ENCODE measurements at places on chromosomes 16 and 17.

- DNase-seq, result no peak
Observed at GRCh38 chr16:69031877-69032301, 73.6 kb upstream of the HAS3 start.

DNA sequence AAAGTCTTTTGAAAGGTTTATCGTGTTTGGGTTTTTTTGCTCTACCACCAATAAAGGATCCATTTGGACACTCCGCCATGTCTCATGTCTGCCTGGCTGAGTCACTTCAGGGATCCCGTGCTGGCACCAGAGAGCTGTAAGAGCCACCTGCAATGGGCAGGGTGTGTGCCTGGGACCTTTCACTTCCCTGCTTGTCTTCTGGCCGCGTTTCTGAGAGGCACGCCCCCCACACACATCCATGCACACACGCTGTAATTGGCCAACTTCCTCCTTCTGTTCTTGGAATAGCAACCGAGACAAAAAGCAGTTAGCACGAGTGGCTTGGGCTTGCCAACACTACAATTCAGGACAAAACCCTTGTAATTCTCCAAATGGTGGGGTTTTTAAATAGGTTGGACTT, 9.8 kb upstream of the SOST start:
- DNase-seq, result no peak

DNA sequence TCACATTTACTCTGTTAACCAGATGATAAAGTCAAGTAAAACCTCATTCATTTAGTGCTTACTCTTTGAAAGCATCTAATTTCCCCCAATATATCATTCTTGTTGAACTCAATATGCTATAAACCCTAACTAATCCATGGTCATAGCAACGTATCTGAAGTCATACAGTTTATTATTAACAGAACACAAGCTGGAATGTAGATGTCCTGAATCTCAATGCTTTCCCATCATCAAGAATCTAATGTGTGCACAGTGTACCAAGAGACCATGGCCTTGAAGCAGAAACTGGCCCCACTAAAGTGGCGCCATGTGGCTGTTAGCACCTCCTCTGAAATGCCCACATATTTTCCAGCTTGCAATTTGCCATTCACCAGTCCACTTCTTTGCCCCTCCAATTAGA, 245.8 kb downstream of the SOX9 start:
- no peak for DNase-seq

- DNase-seq, result no peak
Observed at GRCh38 chr17:65785109-65785508, 223.7 kb upstream of the AXIN2 start.

DNA sequence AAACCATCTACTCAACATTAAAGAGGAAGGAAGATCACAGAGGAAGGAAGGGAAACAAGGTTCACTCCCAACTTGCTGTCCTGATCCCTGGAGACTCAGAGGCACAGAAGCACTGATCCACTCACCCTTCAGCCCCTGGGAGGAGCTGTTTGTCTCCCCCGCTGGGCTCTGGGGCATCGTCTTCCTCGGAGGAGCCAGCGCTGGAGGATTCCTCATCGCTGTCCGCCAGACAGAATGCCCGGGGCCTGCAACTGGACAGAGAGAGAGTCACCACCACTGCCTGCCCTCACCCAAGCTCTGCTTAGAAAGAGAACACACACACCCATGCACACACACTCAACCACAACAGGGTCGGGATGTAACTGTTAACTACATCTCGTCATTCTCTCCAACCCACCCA, 24.8 kb upstream of the ERN1 start:
- DNase-seq, result no peak

GRCh38 chr16:75104836-75105235, 11.7 kb downstream of the LDHD start:
- DNase-seq, result no peak

- DNase-seq, result no peak
Observed at GRCh38 chr16:68400083-68400923, 48.0 kb downstream of the SMPD3 start.

DNA sequence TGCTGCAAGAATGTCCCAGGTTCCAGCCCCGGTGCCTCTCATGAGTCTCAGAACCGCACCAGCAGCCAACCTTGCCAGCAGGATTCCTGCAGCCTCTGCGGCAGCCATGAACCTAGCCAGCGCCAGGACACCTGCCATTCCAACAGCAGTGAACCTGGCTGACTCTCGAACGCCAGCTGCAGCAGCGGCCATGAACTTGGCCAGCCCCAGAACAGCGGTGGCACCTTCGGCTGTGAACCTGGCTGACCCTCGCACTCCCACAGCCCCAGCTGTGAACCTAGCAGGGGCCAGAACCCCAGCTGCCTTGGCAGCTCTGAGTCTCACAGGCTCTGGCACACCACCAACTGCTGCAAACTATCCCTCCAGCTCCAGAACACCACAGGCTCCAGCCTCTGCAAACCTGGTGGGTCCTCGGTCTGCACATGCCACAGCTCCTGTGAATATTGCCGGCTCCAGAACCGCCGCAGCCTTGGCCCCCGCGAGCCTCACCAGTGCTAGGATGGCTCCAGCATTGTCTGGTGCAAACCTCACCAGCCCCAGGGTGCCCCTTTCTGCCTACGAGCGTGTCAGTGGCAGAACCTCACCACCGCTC, 9.8 kb downstream of the ELOB start:
- no peak for DNase-seq

DNA sequence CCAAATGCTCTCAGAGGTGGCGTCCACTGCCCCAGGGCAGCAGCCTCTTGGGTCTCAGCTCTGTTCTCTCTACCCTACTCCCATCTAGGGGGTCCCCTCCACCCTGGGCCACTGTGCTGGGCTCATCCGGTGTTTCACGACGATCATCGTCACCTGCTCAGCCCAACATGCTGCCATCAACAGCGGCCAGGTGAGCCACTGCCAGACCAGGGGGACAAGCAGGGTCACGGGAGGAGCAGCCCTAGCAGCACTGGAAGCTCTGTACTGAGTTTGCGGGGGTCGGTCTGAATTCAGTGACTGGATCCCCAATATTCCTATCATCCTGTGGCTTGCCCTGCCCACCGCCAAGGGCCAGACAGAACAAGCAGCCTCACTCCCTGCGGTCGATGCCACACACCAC, 16.0 kb downstream of the ALOX12B start:
- no peak for DNase-seq

DNA sequence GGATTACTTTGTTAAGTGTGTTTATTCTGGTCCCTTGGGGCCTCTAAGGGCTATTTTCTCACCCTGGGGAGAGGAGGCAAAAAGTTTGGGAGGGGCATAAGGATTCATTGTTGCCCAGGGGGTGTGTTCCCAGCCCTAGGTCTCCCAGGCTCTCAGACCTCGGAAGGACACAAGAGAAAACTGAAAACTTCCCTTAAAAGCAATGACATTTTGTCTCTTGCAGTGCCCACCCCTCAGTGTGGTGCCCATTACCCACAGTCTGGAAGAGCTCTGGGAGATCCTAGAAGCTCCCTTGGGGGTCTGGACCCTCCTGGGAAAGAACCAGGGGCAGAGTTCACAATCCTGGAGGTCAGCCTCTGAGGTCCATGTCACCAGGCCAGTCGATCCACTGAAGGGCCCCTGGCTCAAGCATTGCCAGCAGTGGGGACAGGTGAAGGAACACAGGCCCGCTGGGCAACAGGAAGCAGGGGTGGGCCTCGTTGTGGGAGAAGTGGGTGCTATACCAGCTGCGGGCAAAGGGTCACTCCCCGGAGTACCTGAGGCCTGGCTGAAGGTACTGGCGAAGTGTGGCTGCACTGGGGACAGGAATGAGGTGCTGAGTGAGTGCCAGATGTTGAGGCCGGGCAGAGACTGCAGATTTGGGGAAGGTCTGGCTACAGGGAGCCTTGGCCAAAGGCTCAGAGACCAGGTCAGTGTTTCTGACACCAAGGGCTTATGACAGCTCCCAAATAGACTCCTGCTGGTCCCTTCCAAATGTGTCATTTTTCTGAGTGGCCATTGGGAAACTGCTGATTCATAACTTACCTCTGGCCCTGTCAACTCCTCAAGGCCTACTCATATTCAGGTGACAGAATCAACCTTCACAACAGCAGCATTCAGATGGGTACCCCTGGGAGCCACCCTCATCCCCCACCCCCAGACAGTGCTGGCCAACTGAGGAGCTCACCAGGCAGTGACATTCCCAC, 4.6 kb upstream of the ZNF747 start:
- no peak for DNase-seq
